ENCODE measurements at places on chromosomes 2 and 18.
A peak's percentile ranks its signal among the peaks of the same experiment; 100 is the strongest.

GRCh38 chr2:142020368-142020767, 110.4 kb downstream of the LRP1B start:
- no peak for DNase-seq

- DNase-seq = no peak
Measured at GRCh38 chr2:980176-980575, 29.5 kb downstream of the SNTG2 start.

DNA sequence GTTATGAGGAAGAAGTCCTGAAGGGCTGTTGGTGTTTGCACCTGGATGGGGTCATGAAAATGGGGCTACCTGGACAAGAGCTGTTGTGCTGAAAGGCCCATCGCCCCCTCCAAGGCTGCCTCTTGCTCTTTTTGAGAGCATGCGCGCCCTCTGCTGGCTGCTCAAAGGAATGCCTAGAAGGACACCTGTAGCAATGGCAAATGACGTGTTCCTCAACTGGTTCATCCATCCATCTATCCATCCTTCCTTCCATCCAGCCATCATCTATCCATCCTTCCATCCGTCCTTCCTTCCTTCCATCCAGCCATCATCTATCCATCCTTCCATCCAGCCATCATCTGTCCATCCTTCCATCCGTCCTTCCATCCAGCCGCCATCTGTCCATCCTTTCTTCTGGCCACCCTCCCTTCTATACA, 17.2 kb upstream of the RPL31 start:
- DNase-seq = peak; percentile 66

DNA sequence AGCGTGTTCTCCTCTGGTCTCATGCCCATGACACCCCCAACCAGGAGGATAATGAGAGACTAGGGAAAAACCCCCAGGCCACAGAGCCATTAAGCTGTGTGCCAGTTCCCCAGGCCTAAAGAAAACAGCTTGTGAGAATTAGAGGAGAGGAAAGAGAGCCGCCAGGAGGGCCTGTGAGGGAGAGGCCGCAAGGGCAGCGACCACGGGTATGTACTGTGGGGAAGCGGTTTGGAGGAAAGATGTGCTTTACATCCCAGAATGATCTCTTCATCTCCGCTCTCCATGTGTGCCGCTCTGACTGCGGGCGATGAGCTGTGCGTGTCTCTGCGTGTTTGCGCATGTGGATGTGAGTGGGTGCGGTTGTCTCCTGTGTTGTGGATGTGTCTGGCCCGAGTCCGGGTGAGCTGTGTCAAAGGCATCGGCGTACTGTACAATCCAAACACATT, 82.9 kb downstream of the DYSF start:
- DNase-seq = no peak

- no peak for DNase-seq
Measured at GRCh38 chr2:112621790-112622527, 23.8 kb upstream of the SLC20A1 start.

- DNase-seq = no peak
Measured at GRCh38 chr2:236157815-236158498, 10.2 kb downstream of the GBX2 start.

DNA sequence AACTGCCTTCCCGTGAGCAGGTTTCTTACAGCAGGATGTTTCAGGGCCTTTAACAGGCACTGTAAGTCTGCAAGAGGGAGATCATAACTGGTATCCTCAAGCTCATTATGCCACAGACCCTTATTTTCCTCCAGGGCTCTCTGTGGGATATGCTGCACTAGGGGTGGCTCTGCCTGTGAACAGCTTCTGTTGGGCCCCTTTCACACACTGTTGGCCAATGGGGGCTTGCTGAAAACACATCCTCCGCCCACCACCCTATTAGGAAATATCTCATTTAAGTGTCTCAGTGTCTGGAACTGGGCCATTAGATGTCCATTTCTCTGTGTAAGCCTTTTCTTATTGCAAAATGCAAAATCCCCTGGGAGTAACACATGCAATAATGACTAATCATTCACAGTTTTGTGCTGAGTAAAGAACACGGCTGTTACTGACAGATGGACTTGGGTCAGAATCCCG, 414.3 kb upstream of the HS6ST1 start:
- no peak for DNase-seq

- no peak for DNase-seq
Measured at GRCh38 chr18:10557085-10557677, 31.4 kb downstream of the NAPG start.

- no peak for DNase-seq
Measured at GRCh38 chr2:171244970-171245782, 84.5 kb upstream of the TLK1 start.

DNA sequence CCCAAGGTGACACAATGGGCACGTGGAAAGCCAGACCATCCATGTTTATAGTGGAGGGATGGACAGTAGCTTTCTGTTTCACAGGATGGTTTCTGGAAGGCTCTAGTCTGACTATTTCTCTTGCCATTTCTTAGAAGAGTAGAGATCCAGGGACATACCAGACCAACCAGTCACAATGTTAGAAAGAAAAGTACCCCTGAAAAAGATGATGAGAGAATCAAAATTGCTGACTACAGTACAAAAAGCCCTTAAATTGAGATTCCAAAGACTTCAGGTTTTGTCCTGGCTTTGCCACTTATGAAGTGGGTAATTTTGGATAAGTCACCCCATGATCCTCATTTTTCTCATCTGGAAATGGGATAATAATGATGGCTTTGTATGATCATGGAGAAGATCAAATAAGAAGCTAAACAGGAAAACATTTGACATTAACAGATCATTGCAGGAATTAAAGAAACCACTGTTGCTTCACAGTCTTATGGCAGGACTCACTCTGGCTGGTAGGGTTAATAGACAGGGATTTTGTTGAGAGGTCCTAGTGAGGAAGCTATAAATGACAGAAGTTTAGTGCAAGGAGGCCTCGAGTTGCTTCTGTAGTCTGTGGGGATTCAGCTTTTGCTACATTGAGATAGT, 386.0 kb downstream of the IRS1 start:
- DNase-seq = no peak

DNA sequence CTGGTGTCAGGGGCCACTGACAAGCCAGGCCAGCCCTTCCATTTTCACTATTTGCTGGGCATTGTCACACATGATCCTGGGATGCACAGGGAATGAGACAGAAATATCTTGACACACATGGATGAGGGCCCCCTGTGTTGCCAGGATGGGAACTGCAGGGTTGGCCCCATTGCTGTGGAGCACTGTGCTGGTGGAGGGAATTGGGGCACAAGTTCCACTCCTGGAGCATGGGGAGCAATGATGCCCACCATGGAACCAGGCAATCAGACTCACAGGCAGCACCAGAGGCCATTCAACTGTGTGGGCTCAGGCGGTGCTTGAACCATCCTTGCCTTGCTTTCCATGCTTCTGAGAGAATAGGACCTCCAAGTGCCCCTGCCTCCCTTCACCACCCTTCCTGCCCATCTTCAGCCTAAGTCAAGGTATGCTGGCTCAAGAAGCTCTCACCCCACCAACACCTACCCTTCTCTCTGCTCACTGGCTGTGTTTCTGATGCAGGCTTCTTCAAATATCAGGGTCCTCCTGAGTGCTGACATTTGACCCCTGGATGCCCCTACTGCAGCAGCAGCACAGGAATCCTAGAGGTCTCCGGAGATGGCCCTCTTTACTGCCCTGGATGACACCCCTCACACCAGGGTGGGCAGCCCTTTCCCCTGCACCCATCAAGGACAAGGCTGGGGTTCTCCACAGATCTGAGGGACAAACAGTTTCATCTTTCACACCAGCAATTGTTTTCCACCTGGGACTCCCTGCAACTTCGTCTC, 11.0 kb downstream of the ADRA2B start:
- no peak for DNase-seq

- no peak for DNase-seq
Measured at GRCh38 chr18:76881744-76882143, 59.4 kb downstream of the ZNF236 start.

- DNase-seq = no peak
Measured at GRCh38 chr2:50658883-50659282, 373.0 kb downstream of the NRXN1 start.

DNA sequence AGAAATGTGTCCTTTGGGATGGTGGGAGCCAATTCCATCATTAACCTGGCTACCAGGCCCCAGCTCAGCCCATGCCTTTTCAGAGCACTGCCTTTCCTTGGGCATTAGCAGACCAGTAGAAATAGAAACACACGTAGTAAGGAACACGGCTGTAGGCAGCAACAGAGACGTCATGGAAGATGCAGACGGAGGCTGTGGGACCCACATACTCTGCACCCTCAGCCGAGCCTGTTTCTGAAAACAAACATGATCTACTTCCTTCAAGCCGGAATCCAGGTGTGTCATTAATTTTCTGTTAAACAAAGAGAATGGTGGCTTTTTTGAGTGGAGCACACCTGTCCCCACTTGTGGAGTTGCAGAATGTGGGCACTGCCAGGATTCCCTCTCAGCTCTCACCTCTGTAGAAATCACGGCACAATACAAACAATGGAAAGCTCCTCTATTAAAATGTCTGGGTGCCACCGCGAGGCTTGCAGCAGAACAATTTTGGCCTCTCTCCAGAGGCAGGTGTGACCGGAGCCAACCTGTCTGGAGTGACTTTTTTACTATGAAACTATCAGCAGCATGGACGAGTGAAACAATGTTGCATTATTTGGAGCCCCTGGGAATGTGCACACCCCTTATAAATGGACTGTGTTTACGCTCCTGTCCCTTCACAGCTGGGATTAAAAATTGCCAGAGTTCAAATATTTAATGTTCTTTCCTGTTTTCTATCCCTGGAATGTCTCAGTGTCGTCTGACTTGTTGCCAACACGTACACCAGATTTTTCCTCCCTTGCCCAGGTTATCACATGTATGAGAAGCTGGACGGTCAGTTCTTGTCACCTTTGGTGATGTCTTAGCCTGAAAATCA, 31.7 kb downstream of the SPP2 start:
- no peak for DNase-seq

GRCh38 chr2:241112592-241112991, 10.5 kb upstream of the MTERF4 start:
- DNase-seq = no peak

DNA sequence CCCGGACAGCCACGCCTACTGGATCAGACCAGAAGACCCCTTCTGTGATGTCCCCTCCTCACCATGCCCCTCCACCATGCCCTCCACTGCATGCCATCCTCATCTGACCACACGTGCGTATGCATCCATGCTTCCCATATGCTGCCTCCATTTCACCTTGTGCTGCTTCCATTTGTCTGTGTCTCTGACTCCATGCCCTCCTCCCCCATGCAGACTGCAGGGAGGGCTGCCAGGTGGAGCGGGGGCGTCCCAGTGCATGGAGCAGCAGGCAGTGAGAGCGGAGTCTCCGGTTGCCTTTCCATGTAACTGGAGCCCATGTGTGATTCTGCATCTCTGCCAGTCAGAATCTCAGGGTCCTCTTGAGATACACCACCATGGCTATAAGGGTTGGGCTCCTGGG, 52.6 kb downstream of the COA5 start:
- DNase-seq = no peak

- DNase-seq = no peak
Measured at GRCh38 chr2:30179536-30179935, 32.7 kb downstream of the YPEL5 start.

DNA sequence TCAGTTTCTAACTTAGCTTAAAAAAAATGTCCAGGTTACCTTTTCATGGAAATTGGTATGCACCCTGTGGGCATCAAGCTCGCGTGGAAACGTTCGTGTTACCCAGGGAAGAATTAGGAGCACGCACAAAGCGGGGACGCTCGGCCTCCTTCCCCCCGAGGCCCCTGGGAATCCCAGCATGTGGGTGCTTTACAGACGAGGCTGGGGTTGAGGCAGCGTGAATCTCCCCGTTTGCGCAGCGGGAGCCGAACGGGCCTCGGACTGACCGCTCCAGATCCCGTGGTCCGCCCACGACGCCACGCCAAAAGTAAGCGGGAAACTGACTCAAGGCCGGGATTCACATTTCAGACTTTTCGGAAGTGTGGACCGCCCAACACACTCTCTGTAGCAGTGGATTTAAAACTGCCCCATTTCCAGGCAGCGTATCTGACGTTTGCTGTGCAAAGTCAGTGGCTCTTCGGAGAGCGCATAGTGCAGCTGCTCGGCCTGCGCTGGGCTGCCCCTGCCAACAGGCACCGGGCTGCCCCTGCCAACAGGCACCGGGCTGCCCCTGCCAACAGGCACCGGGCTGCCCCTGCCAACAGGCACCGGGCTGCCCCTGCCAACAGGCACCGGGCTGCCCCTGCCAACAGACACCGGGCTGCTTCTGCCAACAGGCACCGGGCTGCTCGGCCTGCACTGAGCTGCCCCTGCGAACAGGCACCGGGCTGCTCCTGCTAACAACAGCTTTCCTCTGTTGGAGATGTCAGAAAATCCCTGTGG, 49.7 kb downstream of the SH3YL1 start:
- no peak for DNase-seq

DNA sequence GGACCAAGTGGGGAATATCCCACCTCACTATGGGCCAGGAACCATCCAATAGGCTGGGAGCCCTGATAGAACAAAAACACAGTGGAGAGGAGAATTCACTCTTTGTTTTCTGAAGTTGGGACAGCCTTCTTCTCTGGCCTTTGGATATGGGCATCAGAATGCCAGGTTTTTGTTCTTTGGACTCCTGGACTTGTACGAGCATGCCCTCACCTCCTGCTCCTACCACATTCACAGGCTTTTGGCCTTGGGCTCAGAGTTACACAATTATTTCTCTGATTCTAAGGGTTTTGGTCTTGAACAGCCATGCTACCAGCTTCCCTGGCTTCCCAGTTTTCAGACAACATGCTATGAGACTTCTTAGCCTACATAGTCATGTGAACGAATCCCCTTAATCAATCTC, 732.9 kb upstream of the VRK2 start:
- no peak for DNase-seq

DNA sequence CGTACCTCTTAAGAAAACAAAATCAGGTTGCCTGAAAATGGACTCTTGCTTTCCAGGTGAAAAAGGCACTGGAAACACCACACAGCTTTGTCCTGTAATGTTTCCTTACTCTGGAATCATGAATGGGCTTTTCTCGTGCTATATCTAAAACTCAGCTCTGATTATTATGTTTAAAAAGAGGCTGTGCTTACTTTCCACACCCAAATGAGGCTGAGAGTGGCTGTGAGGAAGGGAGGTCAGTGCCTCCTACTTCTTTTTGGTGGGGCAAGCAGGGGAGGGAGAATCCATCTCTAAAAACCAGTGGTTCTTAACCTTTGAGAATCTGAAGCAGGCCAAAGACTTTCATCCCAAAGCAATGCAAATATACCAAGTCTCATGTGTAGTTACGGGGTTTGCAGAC, 148.6 kb downstream of the FAM210A start:
- no peak for DNase-seq

DNA sequence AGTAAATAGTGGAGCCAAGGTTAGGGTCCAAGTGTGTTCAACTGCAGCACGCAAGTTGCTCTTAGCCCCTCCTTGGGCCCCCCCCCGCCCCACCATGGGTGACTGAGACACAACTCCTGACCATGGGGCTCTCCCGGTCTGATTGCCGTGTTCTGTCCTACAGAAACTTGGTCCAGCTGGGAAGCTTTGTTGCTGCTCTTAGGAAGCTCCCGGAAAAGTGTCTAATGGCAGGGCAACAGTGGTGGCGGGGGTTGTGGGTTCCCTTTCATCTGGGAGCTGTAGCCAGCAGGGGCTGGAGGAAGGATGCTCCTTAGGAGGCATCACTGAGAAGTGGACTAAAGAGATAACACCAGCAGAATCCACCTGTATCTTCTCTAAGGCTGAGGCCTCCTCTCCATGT, 111.1 kb downstream of the CYP26B1 start:
- DNase-seq = no peak

GRCh38 chr18:59848002-59848401, 51.8 kb upstream of the PMAIP1 start:
- DNase-seq = no peak

- no peak for DNase-seq
Measured at GRCh38 chr2:180208841-180209240, 201.7 kb upstream of the CWC22 start.

Measured in T-helper 1 cell (primary cell).